ENCODE measurements at places on chromosomes 1 and 21.

DNA sequence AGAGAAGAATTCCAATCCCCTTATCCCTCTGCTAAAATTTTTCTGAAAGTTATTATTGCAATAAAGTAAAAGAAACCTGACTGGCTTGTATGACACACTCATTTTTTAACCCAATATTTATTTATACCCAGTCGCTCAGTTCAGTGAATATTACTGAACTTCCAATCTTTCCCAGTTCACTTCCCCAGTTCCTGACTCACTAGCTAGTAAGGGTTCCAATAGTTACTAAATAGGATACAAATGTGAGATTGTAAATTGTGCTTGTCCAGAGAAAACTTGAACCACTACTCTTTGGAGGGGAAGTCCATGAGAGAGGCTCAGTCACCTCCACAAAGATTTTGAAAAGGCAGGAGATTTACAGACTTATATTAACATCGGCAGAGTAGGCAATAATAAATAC is 31.4 kb downstream of the PRDX6 start:
- no peak for DNase-seq

GRCh38 chr1:69930396-69930795 is 275.0 kb downstream of the LRRC40 start:
- no peak for DNase-seq

- no peak for DNase-seq
Measured at GRCh38 chr1:108832929-108833328, 24.0 kb downstream of the AKNAD1 start.

DNA sequence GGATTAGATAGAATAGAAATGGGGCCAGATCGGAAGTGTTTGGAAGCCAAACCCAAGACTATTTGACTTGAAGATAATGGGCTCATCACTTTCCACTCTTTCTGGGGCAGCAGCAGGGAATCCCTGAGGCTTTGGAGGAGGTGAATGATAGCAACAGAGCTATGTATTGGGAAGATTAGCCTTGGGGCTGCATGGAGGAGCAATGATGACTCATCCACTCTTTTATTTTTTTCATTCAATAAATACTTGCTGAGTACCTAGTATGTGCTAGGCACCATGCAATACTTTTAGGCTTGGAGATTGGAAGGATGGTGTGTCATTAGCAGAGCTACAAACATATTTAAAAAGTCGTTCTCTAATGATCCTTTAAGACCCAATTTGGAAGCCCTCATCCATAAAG is 166.9 kb upstream of the FOXD3 start:
- DNase-seq, result peak; percentile 41

- DNase-seq, result peak; percentile 97
Measured at GRCh38 chr1:163561580-163562295, 240.0 kb downstream of the NUF2 start.

DNA sequence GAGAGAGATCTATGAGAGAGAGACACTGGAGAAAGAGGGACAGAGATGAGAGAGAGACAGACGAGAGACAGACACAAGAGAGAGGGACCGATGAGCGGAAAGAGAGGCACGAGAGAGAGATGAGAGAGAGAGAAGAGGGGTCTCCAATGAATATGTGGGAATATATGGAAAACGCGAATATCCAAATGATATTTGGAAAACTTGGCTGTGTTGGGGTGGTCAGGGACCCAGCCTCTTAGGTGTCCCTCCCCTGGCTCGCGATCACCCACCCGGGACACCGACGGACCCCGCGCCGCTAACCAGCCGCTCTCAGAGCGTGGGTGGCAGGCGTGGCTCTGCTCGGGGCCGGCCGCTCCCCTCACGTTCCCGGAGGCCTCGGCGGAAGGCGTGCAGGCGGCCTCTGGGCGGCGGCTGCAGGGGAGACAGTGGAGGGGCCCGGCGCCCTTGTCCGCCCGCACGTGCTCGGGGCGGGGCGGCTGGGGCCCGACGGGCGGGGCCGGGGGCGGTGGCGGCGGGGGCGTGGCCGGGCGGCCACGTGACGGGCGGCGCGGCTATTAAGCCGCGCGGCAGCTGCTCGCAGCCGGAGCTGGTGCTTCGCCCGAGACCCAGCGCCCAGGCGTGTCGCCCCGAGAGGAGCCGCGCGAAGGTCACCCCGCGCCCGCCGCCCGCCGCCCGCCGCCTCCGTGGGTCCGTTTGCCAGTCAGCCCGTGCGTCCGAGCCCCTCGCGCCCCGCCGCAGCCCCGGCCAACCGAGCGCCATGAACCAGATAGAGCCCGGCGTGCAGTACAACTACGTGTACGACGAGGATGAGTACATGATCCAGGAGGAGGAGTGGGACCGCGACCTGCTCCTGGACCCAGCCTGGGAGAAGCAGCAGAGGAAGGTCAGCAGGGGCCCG is at the start of gene ACTN2:
ACTN2 (plus strand) TSS at position 583 of the 898 bp plus-strand sequence; CDS start at position 758, 175 bp downstream.
- peak; percentile 65 for DNase-seq

DNA sequence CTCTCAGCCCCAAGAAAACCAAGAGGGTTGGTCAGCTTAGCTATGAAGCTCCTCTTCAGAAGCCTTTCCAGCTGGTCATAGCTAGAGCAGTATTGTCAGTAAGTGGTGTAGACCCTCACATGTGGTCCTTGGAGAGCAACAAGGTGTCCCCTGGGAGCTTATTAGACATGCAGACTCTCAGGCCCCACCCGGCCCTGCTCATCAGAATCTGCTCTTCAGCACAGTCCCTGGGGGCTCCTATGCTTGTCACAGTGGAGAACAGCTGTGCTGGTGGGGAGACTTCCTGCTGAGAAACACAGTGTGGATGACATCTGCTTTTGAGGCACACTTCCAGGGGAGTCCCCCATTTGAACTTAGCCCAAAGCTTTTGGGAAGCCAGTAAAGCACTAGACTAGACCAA is 21.9 kb upstream of the NEK2 start:
- no peak for DNase-seq

- no peak for DNase-seq
Measured at GRCh38 chr1:208043691-208044181, 132.8 kb upstream of the CD34 start.

DNA sequence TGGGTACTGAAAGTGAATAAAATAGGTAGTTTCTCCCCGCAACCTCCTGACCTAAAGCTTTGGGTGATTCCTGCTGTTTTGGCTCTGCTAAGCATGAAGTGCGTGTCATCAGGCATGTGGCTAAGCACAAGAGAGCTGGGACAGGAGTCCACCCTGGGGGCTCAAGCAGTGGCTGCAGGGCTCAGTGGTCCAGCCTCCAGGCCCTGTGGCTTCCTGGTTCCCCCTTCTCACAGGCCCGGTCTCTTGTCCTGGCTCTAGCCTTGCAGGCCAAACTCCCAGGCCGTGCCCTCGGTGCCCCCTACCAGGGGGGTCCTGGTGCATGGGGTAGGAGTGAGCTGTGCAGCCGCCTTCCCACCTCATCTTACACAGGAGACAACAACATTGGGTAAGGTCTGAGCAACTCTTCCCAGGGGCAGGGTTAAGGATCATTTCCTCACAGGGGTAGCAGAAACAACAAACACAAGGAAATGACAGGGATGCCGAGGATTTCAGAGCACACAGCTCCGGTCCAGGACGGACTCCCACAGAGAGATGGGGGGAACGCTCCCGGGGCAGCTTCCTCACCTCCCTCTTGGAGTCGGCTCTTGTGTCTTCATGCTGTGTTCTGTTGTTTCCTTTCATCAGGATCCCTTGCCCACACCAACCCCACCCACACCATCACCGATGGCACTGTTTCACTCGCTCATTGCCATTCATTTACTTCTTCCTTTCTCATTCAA is 19.8 kb upstream of the SLC2A1 start:
- peak; percentile 81 for DNase-seq
